Esophagus squamous epithelium (tissue), 5 donors: ENCODE measurements at places on chromosomes 7 and 10.
A peak's percentile ranks its signal among the peaks of the same experiment; 100 is the strongest.

DNA sequence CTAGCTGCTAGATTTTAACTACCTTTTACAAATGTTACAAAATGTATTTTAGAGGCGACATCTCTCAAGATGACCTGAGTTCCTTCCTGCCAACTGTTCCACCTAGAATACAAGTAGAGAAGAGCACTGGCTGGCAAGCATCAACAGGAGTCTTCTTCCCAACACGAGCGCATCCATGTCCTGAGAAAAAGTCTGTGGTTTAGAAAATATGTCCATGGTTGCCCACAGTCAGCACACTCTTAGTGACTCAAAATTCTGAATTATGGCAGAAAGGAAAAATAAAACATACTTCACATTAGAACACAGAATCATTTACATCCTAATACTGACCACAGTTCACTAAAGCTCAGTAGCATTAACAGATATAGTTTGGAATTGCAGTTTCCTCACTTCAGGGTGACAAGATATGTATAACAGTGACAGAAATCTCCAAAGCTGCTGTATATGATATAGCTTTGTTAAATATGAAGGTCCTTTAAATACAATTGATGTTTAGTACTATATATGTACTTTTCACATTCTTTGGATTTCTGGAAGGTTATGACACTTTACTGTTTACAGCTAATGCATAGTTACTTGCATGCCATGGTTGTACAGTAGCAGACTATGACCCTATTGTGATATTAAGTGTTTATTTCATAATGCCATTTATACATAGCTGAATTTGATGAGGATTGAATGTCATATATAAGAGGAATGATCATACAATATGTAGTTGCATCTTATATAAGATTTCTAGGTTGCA, 327.1 kb downstream of the GFRA1 start:
- no peak for DNase-seq
- H3K4me1 ChIP-seq = no peaks in the 10 kb centered on the region
- no peak overlapping the region for H3K27ac ChIP-seq
- H3K4me3 ChIP-seq = no peak overlapping the region
- no peaks in the 10 kb centered on the region for H3K36me3 ChIP-seq

DNA sequence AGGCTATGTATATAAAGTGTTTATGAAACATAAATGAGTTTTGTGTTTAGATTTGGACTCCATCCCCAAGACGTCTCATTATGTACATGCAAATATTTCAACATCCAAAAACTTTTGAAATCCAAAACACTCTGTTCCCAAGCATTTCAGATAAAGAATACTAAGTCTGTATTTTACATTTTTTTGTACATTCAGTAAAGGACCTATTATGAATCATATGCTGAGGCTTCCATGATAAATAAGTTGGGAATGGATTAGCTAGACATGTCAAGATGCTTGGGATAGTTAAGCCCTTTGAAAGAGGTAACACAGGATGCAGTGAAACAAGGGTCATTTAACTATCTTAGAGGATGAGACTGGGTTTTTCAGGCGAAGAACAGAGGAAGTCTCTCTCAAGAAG, 262.9 kb downstream of the SNX13 start:
- no peak overlapping the region for H3K4me3 ChIP-seq
- no peak for DNase-seq
- no peak overlapping the region for H3K27ac ChIP-seq
- H3K27me3 ChIP-seq = no peaks in the 10 kb centered on the region
- no peaks in the 10 kb centered on the region for H3K36me3 ChIP-seq

DNA sequence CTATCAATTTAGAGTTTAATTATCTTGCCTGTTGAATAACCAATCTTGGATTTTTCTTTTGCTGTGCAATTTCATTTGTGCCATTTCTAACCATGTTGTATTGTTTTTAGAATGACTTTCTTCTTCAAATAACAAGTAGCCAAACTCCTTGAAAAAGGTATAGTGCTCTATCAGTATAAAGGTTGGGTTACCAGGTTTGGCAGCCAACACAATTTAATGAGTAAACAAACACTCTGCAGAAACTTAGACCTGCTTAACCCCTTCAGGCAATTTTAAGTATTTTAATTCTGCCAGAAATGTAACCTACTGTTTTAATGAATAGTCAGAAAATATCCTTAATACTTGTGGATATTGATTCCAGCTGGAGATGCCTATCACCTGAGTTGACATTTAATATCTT, 299.8 kb downstream of the ARL4A start:
- H3K36me3 ChIP-seq = no peaks in the 10 kb centered on the region
- no peak overlapping the region for H3K4me3 ChIP-seq
- no peaks in the 10 kb centered on the region for H3K27me3 ChIP-seq
- H3K4me1 ChIP-seq = no peaks in the 10 kb centered on the region

DNA sequence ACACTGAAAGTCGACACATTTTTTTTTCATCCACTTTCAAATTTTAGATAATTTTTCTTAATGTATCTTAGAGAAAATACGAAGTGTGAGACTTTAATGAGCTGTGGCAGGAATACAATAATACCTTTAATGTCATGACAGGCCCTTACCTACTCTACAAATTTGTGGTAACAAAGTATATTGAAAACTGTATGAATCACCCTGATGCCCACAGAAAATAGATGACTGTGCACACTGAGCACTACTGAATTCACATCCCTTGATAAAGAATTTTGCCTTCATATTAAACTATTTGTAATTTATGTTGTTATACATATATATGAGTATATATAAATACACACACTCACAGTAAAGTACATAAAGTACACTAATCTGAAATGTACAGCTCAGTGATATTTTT, 51.7 kb downstream of the AKR1D1 start:
- no peak for DNase-seq
- H3K36me3 ChIP-seq = no peaks in the 10 kb centered on the region
- H3K4me3 ChIP-seq = no peak overlapping the region
- no peak overlapping the region for H3K27ac ChIP-seq
- H3K4me1 ChIP-seq = no peaks in the 10 kb centered on the region

DNA sequence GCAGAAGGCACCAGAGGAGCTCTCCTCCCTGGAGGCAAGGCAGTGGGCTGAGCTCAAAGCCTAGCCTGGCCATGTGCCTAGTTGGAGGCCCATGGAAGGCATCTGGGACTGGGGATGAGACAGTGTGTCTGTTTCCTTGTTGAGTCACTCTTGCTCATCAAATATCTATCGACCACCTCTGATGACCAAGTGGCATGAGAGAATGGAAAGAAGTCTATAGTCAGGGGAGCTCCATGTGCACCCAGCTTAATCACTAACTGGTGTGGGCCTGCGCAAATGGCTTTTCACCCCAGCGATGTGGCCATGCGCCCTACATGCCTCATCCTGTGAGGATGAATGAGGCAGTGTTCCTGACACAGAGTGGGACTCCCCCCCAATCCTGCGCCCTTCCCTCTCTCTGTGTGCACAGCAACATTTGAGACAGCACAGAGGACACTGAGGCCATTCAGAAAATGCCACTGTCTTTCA, 229.9 kb downstream of the RPS24 start:
- no peaks in the 10 kb centered on the region for H3K36me3 ChIP-seq
- no peak overlapping the region for H3K27ac ChIP-seq
- no peak overlapping the region for H3K4me3 ChIP-seq
- no peaks in the 10 kb centered on the region for H3K27me3 ChIP-seq

DNA sequence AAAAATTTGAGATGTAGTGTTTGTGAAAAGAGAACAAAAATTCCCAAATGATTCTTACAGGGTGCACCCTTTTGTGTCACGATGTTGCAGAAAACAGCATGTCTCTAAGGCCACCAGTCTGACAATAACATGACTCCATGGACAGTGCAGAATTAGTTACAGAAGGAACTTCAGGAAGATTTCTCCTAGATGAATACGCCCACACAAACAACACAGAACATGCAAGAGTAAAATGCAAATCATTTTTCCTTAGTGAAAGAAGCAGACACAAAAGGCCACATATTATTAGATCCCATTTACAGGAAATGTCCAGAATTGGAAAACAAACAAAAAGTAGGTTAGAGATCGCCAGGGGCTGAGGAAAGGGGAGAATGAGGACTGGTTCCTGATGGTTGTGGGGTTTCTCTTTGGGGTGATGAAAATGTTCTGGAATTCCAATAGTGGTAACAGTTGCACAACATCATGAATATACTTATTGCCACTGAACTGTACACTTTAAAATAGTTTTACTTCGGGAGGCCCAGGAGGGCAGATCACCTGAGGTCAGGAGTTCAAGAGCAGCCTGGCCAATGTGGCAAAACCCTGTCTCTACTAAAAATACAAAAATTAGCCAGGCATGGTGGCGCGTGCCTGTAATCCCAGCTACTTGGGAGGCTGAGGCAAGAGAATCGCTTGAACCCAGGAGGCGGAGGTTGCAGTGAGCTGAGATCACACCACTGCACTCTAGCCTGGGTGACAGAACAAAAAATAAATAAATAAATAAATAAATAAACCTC, 10.2 kb downstream of the ZC3HAV1 start:
- no peaks in the 10 kb centered on the region for H3K27me3 ChIP-seq
- peaks cover 31% of the 10 kb centered on the region for H3K36me3 ChIP-seq
- H3K27ac ChIP-seq = no peak overlapping the region
- peaks cover 11% of the 10 kb centered on the region for H3K4me1 ChIP-seq

DNA sequence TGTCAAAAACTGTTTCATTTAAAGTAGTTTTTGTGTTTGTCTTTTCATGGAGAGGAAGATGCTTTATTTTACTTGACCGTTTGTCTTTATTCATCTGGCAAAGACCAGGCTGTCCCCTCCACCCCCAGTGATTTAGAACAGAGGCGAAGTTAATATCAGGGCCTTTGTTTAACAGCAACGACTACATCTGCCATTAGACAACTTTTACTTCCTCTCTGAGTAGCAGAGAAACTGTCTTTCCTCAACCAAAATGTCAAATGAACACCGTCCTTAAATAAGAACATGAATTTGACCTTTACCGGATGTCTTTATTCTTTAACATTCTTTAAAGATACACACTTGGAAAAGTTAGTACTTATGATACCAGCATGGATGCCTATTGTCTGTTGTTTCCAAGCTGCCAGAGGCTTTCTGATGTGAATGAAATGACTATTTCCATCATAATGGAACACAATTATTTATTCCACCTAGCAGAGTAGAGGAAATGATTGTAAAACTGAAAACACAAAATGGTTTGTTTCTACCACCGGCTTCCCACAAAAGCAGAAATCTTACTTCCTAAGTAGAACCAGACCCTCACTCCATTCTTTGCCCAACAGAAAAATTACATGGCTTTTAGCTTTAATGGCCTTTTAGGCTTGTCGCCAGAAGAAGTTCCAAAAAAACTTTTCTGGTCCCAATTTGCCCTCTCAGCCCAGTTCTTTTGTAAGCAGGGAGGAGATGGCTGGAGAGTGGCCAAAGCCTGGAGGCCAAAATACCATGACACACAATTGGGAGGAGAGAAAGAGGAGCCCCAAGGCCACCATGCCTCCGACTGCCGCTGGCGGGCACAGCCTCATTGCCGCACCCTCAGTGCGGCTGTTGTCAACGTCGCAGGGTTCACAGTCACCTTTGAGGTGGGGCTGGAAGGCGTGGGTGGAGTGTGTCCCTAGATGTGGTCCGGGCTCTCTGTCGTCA, 168.5 kb downstream of the TEX36 start:
- H3K36me3 ChIP-seq = no peaks in the 10 kb centered on the region
- DNase-seq = no peak
- H3K4me1 ChIP-seq = no peaks in the 10 kb centered on the region

GRCh38 chr10:52484206-52485065, 170.4 kb downstream of the DKK1 start:
- no peak overlapping the region for H3K4me3 ChIP-seq
- H3K27me3 ChIP-seq = no peaks in the 10 kb centered on the region
- DNase-seq = no peak
- no peaks in the 10 kb centered on the region for H3K4me1 ChIP-seq
- H3K36me3 ChIP-seq = no peaks in the 10 kb centered on the region

GRCh38 chr7:20241911-20242261, 24.7 kb upstream of the MACC1 start:
- H3K27me3 ChIP-seq = no peaks in the 10 kb centered on the region
- peak overlapping the region; percentile 23 for H3K27ac ChIP-seq
- no peak overlapping the region for H3K4me3 ChIP-seq

DNA sequence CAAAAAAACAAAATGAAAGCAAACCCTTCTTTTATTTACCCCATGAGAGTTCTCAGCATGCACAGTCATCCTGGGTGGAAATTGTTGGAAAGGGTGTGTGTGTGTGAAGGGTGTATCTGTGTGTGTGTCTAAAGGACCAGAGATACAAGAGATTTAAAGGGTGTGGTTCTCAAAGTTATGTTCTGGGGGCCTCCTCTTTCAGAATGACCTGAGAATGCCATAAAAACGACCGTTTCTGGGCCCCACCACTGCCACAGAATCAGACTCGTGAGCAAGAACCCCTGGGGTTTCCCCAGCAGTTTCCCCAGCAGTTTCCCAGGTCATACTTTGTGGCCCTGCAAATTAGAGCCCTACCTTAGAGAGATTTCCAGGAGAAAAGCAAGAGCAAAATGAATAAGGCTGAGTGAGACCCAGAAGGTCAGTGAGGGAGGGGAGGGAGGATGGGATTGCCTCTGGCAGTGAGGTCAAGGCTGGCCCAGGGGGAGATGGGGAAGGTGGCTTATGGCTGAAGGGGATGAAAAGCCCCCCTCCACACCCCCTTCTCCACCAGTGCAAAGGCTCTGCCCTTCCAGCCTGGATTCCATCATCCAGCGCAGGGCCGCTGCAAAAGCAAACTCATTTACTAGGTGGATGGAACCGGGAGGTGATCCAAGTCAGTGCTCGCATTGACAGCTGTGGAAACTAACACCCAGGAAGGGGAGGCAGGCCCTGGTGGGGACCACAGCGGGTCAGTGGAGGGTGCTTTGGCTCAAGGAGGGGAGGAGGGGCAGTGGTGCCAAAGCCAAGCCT, 10.2 kb downstream of the PYROXD2 start:
- DNase-seq = no peak
- peaks cover 7% of the 10 kb centered on the region for H3K4me1 ChIP-seq
- H3K36me3 ChIP-seq = no peaks in the 10 kb centered on the region
- H3K27me3 ChIP-seq = no peaks in the 10 kb centered on the region

- H3K27me3 ChIP-seq = no peaks in the 10 kb centered on the region
- H3K4me3 ChIP-seq = no peak overlapping the region
- H3K36me3 ChIP-seq = no peaks in the 10 kb centered on the region
- no peak overlapping the region for H3K27ac ChIP-seq
- DNase-seq = no peak
- H3K4me1 ChIP-seq = peaks cover 23% of the 10 kb centered on the region
Measured at GRCh38 chr10:78853864-78854263, 214.9 kb upstream of the ZMIZ1 start.

- H3K27ac ChIP-seq = peak overlapping the region; percentile 80
- H3K36me3 ChIP-seq = no peaks in the 10 kb centered on the region
- H3K4me1 ChIP-seq = no peaks in the 10 kb centered on the region
- no peaks in the 10 kb centered on the region for H3K27me3 ChIP-seq
Measured at GRCh38 chr7:71019706-71020105, 112.2 kb upstream of the GALNT17 start.
